ENCODE measurements at places on chromosomes 3 and 15.

DNA sequence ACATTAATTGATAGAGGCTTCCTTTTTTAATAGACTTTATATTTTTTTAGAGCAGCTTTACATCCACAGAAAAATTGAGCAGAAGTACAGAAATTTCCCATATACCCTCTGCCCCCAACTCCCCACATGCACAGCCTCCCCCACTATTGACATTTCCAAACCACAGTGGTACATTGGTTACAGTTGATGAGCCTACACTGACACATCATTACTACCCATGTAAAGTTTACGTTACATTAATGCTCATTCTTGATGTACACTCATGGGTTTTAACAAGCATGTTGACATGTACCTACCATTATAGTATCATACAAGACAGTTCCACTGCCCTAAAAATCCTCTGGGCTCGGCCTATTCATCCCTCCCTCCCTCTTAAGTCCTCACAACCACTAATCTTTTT is 78.7 kb downstream of the USF3 start:
- DNase-seq: no peak

- no peak for DNase-seq
Measured at GRCh38 chr15:63353887-63354286, 27.8 kb downstream of the CA12 start.

GRCh38 chr3:155778462-155778861 is 27.6 kb downstream of the C3orf33 start:
- no peak for DNase-seq

DNA sequence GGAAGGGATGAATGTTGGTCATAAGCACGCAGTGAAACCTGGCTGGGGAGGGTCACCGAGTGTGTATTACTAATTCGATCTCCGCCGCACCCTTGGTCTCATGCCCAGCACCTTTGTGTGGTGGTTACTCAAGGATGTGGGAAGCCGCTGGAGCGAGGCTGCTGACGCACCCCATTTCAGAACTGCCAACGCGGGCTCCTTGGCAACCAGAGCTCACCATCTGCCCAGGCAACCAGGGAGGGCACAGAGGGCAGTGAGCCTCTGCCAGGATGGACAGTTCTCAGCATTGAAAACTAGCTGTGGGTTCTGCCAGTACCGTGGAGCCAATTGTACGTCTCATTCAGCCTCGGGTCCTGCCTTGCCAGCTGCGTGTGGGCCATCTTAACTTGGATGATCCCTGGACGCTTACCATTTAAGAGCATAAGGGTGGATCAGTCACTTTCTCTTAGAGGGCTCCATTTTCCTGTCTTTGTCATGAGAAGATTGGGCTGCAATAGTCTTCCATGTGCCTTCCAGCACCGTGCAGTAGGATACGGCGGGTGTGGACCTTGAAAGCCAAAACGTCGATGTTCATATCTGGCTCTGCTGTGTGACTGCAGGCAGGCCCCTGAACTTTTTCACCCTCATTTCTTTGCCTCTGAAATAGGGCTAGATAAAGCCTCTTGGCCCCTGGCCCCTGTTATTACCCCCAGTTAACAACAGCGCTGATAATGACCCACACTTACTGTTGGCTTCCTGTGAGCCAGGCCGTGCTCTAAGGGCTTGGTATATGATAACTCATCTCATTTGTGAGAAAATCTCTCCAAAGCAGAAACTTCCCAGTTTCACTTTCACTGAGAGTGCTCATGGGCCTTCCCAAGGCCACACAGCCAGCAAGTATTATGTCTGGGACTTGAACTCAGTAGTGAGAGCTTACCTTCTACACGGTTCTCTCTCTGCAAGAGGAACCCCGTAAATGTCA is 238.8 kb downstream of the OPA1 start:
- no peak for DNase-seq

- DNase-seq: no peak
Measured at GRCh38 chr3:22713936-22714335, 489.2 kb upstream of the UBE2E2 start.

- no peak for DNase-seq
Measured at GRCh38 chr3:111592143-111592542, 3.0 kb downstream of the ZBED2 start.

DNA sequence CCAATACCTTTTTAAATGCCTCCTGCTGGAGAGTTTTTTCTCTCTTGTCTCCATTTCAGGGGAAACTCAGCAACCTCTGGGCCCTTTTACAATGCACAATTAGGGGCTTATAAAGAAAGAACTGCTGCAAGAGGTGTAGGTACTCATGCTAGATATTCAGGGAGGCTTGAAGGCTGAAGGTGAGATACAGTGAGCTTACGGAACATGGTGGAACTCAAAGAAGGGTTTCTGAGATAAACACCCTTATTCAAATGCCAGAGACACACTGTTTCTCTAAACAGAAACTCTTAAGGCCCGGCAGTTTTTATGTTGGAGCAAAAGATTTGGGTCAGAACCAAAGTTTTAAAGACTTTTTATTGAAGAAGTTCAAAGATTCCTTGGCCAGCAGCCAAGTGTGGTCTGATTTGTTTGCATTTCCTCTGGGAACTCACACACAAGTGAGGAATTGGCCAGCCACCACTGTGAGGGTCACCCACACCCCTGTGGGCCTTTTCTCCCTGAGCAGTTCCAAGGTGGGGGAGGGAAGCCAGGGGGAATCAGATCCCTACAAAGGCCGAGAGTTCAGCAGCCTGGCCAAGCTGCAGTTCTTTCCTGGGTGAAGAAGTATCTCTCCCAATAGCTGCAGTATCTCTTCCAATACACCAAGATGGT is 47.8 kb downstream of the TNFAIP8L3 start:
- no peak for DNase-seq

- DNase-seq: no peak
Measured at GRCh38 chr3:194246709-194247349, 104.3 kb downstream of the CPN2 start.

- no peak for DNase-seq
Measured at GRCh38 chr3:118075873-118076272, 958.8 kb downstream of the IGSF11 start.

DNA sequence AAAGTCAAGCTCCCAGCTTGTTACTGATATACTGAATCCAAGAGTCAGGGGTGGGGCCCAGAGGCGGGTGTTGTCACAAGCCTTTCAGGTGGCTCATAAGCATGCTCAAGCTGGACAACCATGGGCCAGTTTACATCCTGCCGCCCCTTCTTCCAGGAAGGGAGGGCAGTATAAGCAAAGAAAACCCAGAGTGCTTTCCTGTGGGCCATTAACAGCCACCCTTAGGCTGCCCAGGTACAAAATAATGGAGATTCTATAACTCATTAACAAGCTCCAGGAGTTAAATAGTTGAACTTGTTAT is 183.2 kb downstream of the NTRK3 start:
- DNase-seq: no peak

- DNase-seq: no peak
Measured at GRCh38 chr15:100723315-100723801, 121.0 kb downstream of the ASB7 start.

DNA sequence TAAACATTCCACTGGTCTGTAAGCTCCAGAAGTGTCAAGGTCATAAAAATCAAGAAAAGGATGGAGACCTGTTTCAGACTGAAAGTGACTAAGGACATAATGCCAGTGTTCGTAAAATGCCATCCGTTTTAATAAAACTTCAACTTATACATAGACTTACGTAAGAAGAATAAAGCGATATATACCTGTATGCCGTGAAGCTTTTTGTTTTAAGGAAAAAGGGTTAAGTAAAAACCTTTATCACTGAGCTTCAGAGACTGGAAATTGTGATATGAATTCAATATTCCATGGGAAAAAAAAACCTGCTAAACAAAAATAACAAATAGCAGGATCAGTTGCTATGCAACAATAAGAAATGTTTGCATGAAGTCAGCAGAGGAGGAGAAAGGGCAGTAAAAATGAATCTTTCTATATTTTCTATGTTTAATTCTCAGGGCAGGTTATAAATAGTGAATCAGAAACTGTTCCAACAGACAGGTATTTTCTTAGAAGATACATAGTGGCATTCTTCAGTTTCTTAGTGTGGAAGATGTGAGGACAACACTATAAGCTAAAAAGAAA is 42.5 kb downstream of the CHSY1 start:
- no peak for DNase-seq

DNA sequence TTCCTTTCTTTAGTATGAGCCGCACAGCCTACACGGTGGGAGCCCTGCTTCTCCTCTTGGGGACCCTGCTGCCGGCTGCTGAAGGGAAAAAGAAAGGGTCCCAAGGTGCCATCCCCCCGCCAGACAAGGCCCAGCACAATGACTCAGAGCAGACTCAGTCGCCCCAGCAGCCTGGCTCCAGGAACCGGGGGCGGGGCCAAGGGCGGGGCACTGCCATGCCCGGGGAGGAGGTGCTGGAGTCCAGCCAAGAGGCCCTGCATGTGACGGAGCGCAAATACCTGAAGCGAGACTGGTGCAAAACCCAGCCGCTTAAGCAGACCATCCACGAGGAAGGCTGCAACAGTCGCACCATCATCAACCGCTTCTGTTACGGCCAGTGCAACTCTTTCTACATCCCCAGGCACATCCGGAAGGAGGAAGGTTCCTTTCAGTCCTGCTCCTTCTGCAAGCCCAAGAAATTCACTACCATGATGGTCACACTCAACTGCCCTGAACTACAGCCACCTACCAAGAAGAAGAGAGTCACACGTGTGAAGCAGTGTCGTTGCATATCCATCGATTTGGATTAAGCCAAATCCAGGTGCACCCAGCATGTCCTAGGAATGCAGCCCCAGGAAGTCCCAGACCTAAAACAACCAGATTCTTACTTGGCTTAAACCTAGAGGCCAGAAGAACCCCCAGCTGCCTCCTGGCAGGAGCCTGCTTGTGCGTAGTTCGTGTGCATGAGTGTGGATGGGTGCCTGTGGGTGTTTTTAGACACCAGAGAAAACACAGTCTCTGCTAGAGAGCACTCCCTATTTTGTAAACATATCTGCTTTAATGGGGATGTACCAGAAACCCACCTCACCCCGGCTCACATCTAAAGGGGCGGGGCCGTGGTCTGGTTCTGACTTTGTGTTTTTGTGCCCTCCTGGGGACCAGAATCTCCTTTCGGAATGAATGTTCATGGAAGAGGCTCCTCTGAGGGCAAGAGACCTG is 13.2 kb downstream of the GREM1 start:
- no peak for DNase-seq

DNA sequence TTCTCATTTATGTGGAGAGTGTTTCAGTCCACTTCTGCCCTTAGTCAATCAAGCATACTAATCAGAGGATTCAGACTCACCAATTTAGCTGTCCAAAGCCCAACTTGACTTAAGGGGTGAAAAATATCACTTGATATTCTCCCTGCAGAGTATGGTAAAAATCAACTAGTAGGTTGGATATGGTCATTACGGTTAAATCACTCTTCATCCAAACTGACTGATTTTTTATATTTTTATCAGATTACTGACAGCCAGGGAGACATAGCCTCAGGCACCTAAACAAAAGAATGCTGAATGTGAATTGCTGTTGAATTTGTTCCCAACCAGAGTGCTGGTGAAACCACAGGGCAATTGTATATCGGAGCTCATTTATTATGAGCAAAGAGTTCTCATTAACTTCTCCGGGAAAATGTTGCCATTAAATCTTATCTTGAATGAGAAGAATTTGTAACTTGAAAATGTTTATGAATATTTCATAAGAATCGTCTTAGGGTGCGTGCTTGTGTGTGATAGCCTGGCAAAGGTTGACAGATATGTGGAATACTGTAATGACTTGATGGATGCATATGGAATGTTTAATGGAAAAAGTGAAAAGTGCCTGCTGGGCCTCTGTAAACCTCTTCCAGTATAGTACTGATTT is 411.2 kb downstream of the NAALADL2 start:
- DNase-seq: no peak

GRCh38 chr3:113179235-113179824 is 32.0 kb upstream of the BOC start:
- DNase-seq: no peak

DNA sequence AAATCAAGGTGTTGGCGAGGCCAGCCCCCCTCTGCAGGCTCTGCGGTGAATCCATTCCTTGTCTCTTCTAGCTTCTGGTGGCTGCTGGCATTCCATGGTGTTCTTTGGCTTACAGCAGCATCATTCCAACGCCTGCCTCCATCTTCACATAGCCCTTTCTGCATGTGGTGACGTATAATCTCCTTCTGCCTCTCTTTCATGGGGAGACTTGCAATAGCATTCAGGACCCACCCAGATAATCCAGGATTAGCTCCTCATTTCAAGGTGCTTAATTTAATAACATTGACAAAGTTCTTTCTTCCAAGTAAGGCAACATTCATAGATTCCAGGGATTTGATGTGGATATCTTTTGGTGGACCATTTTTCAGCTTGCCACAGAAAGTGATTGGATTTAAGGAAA is 35.8 kb downstream of the ISG20 start:
- DNase-seq: no peak

DNA sequence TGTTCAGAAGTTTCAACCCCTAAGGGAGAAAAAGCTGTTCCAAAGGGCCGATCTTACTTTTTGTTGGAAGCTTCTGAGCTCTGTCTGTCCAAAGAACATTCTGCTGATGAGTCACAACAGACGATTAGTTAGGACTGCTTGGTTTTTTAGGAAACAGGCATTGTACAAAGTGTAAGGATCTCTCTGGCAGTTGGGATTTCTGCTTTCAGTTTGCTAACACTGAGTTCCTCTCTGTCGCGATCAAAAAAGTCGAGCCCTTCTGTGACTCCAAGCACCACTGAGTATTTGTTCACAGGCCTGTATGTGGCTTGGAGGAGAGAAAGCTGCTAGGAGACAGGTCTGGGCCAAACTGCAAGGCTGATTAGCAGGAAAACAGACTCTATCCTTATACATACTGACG is 91.8 kb upstream of the PFN2 start:
- DNase-seq: no peak

- DNase-seq: no peak
Measured at GRCh38 chr3:194421-194820, 2.1 kb upstream of the CHL1 start.

GRCh38 chr3:173745952-173746682 is 348.6 kb downstream of the NLGN1 start:
- DNase-seq: no peak

GRCh38 chr3:175564363-175564762 is 705.2 kb downstream of the NAALADL2 start:
- no peak for DNase-seq

- no peak for DNase-seq
Measured at GRCh38 chr15:51299187-51300015, 39.0 kb downstream of the CYP19A1 start.

GRCh38 chr3:126287536-126288241 is 69.5 kb downstream of the KLF15 start:
- DNase-seq: no peak

- no peak for DNase-seq
Measured at GRCh38 chr3:149464542-149465328, 9.8 kb upstream of the TM4SF4 start.

DNA sequence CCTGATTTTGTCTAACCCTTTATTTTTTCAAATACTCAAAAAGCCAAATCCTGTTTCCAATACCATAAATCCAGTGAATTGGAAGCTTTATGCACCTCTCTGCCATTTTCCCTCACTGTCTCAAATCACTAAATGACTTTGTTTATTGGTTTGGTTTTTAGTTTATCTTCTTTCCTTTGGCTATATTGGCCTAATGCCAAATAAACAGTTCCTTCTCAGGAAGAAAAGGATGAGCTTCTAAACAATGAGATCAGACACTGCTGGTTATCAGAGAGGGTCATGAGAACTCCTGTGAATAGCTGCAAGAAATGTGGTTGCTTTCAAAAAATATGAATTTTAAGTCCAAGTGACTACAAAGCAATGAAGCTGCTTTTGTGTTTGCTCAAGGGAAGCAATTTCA is 359.9 kb downstream of the MECOM start:
- no peak for DNase-seq

- no peak for DNase-seq
Measured at GRCh38 chr15:85129881-85130280, 148.2 kb downstream of the PDE8A start.

GRCh38 chr15:77380033-77380432 is 39.9 kb downstream of the PEAK1 start:
- no peak for DNase-seq
